ENCODE measurements at places on chromosomes 5 and 9. TPM values are rescaled to one million over a fixed set of nuclear protein-coding genes. Genes with fewer than 3 reads are reported as not detected.

- no peak overlapping the region for H3K27ac ChIP-seq
- no peaks in the 10 kb centered on the region for H3K36me3 ChIP-seq
- DNase-seq = no peak
- no peak overlapping the region for H3K4me3 ChIP-seq
Measured at GRCh38 chr5:148091991-148092964, 28.5 kb downstream of the SPINK5 start.

- H3K4me3 ChIP-seq = no peak overlapping the region
- H3K27me3 ChIP-seq = no peaks in the 10 kb centered on the region
- DNase-seq = no peak
- H3K4me1 ChIP-seq = peaks cover 33% of the 10 kb centered on the region
- H3K27ac ChIP-seq = no peak overlapping the region
- H3K36me3 ChIP-seq = no peaks in the 10 kb centered on the region
Measured at GRCh38 chr9:5442400-5443011, 4.8 kb upstream of the PLGRKT start.

DNA sequence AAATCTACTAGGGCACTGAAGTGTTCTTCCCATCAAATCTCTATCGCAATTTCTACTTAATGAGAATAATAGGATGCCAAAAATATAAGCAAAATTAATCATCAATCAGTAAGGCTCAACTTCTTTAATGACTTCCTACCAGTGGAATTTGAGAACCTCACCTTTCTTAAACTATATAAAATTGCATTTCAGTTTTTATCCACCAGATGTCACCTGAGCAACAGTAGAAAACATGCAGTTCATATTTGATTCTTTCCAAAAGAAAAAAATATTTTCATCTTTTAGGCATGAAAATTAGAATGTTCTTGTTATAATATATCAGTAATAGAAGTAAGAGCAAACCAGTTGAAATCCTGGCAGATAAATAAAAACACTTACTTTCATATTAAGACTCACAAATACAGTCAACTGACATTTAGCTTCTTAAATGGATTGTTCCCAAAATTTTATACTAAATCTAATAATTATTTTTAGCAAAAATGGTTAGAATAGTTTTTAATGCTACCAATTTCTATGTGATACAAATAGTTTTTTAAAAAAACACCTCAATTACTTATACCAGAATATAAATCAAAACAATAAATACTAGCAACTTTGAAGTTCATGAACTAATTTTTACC, 13.4 kb upstream of the CCDC112 start:
- no peaks in the 10 kb centered on the region for H3K27me3 ChIP-seq
- no peaks in the 10 kb centered on the region for H3K36me3 ChIP-seq
- H3K27ac ChIP-seq = no peak overlapping the region
- peaks cover 3% of the 10 kb centered on the region for H3K4me1 ChIP-seq

DNA sequence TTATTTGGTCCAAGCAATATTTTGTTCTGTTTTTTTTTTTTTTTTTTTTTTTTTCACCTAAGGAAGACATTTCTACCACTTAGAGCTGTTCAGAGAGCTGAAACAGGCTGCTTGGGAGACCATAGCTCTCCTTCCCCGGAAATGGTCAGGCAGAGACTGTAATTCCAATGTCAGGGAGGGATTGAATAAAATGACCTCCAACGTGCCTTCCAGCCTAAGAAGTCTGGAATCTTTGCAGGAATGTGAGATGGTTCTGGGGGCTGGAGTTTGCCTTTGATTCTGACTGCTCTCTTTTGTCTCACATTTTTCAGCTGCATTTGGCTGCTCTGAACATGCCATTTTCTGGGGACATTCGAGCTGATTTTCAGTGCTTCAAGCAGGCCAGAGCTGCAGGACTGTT, 38.3 kb upstream of the TGFBR1 start:
- H3K4me1 ChIP-seq = no peaks in the 10 kb centered on the region
- no peak overlapping the region for H3K4me3 ChIP-seq
- H3K27ac ChIP-seq = no peak overlapping the region
- no peak for DNase-seq

The FLT4 gene
- total RNA-seq = 0.17 TPM

The MEIKIN gene
- not detected for total RNA-seq

The TLR4 gene
- 0.10 TPM for total RNA-seq
